ENCODE measurements at places on chromosomes 12 and 14.
A peak's percentile ranks its signal among the peaks of the same experiment; 100 is the strongest.

GRCh38 chr12:115811045-115811444 is 466.4 kb downstream of the MED13L start:
- no peak for DNase-seq

GRCh38 chr14:96905825-96906224 is 108.6 kb downstream of the VRK1 start:
- DNase-seq: no peak

- DNase-seq: no peak
These were observed 100.0 kb downstream of the PIWIL1 start for GRCh38 chr12:130437555-130438242.

GRCh38 chr12:47808050-47808449 is 11.7 kb downstream of the HDAC7 start:
- no peak for DNase-seq

DNA sequence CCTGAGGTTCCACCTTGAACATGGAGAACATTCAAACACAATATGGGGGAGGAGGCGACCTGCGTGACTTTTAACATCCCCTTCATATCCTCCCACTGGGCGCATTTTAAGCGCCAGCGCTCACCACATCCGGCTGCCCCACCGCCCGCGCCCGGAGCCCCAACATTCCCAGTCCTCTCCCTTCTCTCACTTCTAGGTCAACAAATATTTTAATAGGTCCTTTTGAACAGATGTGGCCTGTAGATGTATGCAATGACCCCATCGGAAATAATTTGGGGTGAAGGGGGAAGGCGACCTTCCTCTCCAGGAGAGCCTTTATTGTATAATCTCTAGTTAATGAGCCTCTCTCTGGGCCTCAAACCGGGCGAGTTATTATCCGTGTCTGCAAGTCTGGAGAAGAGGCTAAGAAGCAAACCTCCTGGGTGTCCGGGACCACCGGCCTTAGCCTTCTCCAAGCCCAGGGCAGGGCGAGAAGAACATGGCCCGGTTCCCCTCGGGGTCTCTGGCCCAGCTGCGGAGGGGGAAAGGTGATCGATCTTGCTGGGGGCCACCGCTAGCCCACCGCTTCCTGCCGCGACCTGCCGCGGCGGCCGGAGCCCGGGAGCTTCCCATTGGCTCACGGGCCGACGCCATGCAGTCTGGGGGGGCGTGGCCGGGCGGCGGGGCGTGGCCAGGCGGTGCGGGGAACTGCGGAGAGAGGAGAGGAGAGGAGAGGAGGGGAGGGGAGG is 83.2 kb upstream of the HMGA2 start:
- DNase-seq: no peak

DNA sequence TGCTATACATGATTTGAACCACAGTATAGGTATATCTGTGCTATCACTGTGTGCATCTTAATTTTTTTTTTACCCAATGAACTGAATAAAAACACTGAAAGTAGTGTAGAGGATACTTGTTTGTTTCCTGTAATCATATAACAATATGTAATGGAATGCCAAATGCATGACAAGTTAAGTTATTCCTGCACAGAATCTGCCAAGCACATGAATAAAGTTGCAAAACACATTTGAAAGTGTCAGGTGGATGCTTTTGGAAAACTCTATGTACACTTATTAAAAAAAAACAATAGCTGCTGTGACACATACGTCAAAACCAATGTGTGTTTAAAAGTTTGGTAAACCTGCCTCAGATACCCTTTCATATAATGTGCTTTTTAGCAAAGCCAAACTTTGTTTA is 1638.1 kb upstream of the SEL1L start:
- DNase-seq: no peak

GRCh38 chr12:9755035-9755434 is 5.7 kb downstream of the CD69 start:
- DNase-seq: no peak

- DNase-seq: no peak
These were observed 11.1 kb downstream of the DAAM1 start for GRCh38 chr14:59199614-59200013.

DNA sequence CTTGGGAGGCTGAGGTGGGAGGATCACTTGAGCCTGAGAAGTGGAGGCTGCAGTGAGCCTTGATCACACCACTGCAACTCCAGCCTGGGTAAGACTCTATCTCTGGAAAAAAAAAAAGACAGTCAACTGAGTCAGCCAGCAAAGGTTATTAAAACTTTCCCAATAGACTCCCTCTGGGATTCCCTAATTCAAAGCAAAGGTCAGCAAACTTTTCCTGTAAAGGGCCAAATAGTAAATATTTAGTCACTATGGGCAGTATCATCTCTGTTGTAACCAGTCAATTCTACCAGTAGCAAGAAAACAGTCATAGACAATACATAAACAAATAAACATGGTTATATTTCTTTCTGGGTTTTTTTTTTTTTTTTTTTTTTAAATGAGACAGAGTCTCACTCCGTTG is 122.5 kb downstream of the IPO8 start:
- DNase-seq: no peak

DNA sequence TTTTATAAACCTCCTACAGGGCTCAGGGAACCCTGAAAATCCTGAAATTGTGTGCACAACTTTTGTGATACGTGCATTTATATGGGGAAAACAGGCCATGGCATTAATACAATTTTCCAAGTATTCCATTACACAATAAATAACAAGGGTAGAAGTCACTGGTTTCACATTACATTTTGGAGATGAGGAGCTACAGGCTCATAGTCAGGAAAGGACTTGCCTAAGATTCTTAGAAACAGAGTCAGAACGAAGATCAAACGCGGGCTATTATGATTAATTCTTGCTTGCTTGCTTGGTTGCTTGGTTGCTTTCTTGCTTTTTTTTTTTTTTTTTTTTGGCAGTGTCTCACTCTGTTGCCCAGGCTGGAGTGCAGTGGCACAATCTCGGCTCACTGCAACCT is 16.7 kb downstream of the NOS1 start:
- no peak for DNase-seq

DNA sequence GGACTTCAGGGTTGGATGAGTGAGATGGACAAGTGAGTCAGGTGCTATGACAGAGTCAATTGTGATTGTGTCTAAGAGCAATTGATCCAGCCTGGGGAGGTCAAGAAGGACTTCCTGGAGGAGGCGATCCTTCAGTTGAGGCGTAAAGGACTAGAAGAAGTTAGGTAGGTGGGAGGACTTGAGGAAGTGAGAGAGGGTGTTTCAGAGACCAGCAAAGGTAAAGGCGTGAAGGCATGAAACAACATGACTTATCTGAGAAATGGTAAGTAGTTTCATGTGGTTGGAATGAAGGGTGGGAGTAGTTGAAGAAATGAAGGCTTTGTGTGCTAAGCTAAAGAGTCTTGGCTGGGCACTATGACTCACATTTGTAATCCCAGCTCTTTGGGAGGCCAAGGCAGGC is 48.9 kb upstream of the PPP1CC start:
- no peak for DNase-seq

- DNase-seq: no peak
These were observed 101.2 kb downstream of the NELL2 start for GRCh38 chr12:44774815-44775411.

DNA sequence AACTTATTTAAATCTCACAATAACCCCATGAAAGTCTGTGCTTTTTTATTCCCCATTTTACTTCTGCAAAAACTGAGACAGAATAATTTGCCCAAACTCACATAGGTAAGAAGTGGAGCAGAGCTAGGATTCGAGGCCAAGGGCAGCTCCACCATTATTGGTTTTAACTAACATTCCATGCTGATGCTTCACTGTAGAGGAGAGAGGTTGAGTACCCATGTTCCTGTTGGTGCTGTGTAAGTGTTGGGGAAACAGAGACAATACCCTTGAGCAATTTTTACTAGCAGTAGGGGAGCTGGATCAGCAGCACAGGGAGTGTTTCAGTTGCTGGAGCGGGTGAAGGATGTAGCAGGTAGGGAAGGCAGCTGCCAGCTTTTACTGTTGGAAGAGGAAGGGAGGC is 21.1 kb downstream of the RASSF8 start:
- no peak for DNase-seq

DNA sequence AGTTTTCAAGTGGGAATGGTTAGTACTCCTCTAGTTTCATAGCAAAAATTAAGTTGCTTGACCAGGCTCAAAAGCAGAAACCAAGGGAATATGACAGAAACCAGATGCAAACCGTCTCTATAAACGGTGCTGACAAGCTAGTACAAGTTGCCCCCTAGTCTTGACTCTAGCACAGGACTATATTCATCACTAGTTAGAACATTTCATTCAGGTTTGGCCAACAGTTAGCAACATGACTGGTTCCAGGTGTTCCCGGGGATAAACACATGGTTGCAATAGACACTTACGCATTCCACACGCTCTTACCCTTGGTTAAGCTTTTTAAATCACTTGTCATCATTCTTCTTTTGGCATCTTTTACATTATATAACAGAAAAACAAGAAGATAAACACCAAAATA is 103.6 kb downstream of the SCFD1 start:
- DNase-seq: no peak

- DNase-seq: peak; percentile 19
These were observed 25.8 kb downstream of the LIMA1 start for GRCh38 chr12:50257236-50258166.

DNA sequence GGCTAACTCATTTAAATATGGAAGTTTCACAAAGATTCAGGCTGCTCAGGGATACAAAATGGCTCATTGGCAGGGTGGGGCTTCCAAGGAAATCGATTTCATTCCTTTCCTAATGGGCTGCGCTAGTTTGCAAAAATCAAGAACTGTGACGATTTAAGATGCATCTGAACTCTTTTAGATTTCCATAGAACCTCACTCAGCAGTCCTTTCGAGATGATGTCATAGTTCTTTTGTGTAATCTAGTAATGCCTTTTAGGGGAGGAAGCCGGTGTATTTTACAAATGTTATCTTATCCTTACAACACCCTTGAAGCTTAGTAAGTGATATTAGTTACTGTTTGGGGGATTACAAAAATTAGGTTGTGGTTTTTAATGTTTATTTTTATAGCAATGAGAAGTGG is 239.8 kb downstream of the RGS6 start:
- DNase-seq: no peak

- DNase-seq: no peak
These were observed 38.7 kb downstream of the P2RX4 start for GRCh38 chr12:121248622-121249021.

DNA sequence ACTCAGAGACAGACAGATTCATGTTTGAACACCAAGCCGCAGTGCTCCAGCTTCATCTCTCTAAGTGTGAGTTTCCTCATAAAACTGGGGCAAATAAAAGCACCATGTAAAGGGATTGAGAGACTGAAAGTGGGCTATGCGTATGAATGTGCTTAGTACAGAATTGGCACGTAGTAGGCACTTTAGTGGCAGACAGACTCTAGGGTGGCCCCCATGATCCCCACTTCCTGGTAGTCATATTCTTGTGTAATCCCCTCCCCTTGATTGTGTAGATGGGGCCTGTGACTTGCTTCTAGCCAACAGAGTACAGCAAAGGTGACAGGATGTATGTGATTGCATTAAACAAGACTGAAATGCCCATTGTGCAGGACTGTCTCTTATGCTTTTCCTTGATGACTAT is 43.0 kb downstream of the DAO start:
- no peak for DNase-seq

DNA sequence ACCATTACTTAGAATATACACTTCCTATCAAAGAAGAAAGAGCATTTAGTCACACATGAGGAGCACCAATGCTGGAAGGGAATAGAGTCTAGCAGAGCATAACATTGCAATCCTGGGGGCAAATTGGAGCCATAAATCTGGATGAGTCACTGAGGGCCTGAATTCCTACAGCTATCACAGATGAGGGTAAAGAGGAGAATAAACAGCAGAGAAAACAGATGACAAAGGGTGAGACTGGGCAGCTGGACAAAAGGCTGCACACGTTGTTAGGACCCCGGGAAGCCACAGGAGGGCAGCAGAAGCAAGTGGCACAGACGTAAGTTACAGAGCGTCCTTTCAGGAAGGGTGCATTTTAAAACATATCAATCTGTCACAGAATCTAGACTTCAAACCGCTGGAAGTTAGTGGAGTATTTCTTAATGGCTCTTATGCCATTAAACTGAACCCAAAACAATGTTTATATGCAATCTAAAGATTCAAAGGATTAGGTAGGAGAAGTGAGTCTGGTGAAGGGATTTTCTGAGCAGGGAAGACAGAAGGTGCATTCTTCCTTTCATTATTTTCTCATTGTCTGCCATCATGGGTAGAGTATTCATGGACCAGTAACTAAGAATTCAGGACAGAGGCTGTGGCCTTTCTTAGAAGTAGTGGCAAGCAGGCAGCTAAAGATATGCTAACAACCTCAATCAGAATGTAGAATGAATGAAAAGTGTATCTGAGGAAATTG is 159.8 kb upstream of the DAAM1 start:
- peak; percentile 73 for DNase-seq

GRCh38 chr12:88509851-88510250 is 70.4 kb downstream of the KITLG start:
- DNase-seq: no peak

- peak; percentile 97 for DNase-seq
These were observed 140.8 kb downstream of the TTC7B start for GRCh38 chr14:90675399-90675798.

- DNase-seq: peak; percentile 99
These were observed 30.9 kb upstream of the ANKRD9 start for GRCh38 chr14:102540315-102541028.

- DNase-seq: no peak
These were observed 11.2 kb downstream of the RHOF start for GRCh38 chr12:121781998-121782979.

DNA sequence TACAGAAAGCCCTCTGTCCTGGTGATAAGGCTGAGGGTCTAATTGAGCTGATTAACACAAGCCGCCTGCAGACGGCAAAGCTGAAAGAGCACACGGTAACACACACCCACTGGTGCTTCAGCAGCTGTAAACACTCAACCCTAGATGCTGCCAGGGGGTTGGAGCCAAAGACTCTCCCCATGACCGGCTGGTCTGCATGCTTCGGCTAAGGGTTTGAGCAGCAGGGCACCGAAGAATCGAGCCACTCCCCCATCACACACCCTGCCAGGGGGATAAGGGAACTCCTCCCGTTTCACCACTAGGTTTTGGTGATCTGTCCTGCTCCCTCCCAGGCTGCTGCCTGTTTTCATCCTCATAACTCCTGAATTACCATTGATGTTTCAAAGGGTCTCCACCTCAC is 141.0 kb upstream of the OVCH1 start:
- DNase-seq: no peak

- no peak for DNase-seq
These were observed 91.8 kb upstream of the RIC8B start for GRCh38 chr12:106682594-106683234.

GRCh38 chr14:102510616-102511520 is 1.3 kb upstream of the ANKRD9 start:
- no peak for DNase-seq

- DNase-seq: no peak
These were observed 32.9 kb upstream of the ADGRD1 start for GRCh38 chr12:130920723-130921381.

GRCh38 chr14:32682214-32682613 is 256.5 kb upstream of the NPAS3 start:
- peak; percentile 63 for DNase-seq

Measured in NCI-H1694 treated with DMSO at 0.1 percent for 48 hours (cell line).